Upper lobe of left lung (tissue), 6 donors: ENCODE measurements at places on chromosomes 1 and 21. TPM values are rescaled to one million over a fixed set of nuclear protein-coding genes. Genes with fewer than 3 reads are reported as not detected.

The PYCR2 gene
- 115 TPM for total RNA-seq

The RHOU gene
- total RNA-seq = 21.7 TPM

The SPRR1A gene
- not detected for total RNA-seq

The LIN28A gene
- not detected for total RNA-seq

The ZSWIM5 gene
- total RNA-seq = 6.3 TPM

The KIRREL1 gene
- 27.2 TPM for total RNA-seq

The SLC1A7 gene
- 1.1 TPM for total RNA-seq

The SPRR2E gene
- total RNA-seq = not detected

The PGLYRP3 gene
- not detected for total RNA-seq

The POFUT2 gene
- 19.9 TPM for total RNA-seq

The OTUD3 gene
- total RNA-seq = 3.1 TPM

The SELE gene
- 0.22 TPM for total RNA-seq

The TSPAN1 gene
- 24.6 TPM for total RNA-seq

The ADAM30 gene
- not detected for total RNA-seq

The RHD gene
- not detected for total RNA-seq

The DPH2 gene
- total RNA-seq = 15.6 TPM

The RGS13 gene
- 0.44 TPM for total RNA-seq

The ID3 gene
- total RNA-seq = 134 TPM

The PTPN14 gene
- 15.4 TPM for total RNA-seq

The HSD3B1 gene
- total RNA-seq = not detected

The CELA2B gene
- 1.8 TPM for total RNA-seq
